ENCODE measurements at places on chromosomes 5 and 9.

GRCh38 chr9:137297966-137298365 lies 4.1 kb downstream of the NRARP start:
- ATAC-seq: no peak

GRCh38 chr5:115180165-115180709 lies 10.5 kb upstream of the TRIM36 start:
- ATAC-seq: peak; percentile 45

- ATAC-seq: no peak
These were observed 105.2 kb downstream of the WNK2 start for GRCh38 chr9:93288891-93289883.

GRCh38 chr9:89464300-89464901 lies 33.5 kb downstream of the SEMA4D start:
- no peak for ATAC-seq

- ATAC-seq: no peak
These were observed 31.2 kb downstream of the PTPN3 start for GRCh38 chr9:109466623-109467590.

GRCh38 chr5:154220625-154221024 lies 30.1 kb downstream of the GALNT10 start:
- no peak for ATAC-seq

DNA sequence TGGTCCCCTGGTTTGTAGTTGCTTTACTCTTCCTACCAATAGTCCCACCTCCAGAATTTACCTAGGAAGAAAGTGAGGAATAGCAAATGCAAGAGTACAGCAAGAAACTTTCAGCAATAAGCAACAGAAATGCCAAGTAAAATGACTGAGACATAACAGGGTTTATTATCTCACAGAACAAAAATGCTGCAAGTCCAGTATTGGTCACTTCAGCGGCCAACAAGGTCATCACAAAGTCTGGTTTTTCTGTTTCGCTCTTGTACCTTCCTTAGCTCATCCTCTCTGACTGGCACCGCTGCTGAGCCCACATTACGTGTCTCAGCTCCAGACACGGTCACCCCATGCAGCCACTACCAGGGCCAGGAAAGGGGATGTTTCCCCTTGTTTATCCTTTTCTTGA lies 82.7 kb downstream of the RFK start:
- ATAC-seq: no peak

- no peak for ATAC-seq
These were observed 747.2 kb upstream of the CHD1 start for GRCh38 chr5:99675974-99676373.

DNA sequence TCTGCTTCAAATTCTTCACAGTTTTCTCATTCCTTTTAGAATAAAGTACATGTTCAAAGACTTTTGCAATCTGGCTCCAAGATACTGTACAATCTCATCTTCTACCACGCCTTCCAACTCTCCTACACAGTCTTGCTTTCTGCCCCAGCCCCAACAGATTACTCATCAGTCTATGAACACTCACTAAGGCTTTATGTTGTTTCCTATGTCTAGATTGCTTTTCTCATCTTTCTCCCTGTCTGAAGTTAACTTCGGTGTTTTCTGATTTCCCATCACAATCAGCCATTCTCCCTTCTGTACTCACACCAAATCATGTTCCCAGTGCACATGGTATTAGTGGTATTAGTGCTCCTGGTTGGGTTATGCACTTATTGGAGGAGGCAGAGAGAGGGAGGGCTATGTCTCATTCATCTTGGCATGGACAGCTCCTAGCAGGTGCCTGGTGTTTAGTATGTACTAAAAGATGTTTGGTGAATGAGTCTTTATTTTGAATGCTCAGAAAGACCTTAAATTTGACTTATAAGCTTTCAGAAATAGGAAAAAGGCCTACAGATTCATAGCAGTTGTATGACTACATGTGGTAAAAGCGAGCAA lies 44.0 kb upstream of the ZNF608 start:
- no peak for ATAC-seq

DNA sequence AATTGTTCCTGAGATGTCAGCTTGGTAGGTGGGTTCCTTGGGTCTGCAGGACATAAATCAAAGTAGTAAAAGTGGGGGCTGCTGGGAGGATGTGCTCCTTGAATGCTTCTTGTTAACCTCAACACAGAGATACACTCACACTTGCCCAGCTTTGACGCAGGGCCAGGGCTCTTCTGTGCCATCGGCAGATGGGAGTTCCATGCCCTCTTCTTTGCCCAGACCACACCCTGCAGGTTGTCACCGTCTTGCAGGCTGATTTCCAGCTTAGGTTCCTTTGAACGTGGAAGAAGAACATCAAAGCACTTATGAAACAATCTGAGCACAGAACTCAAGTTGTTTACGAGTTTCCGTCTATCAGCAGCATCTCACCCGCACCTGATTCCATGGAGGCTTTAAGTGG lies 11.0 kb downstream of the DBH start:
- no peak for ATAC-seq

GRCh38 chr5:34045996-34046395 lies 3.0 kb upstream of the C1QTNF3 start:
- no peak for ATAC-seq

DNA sequence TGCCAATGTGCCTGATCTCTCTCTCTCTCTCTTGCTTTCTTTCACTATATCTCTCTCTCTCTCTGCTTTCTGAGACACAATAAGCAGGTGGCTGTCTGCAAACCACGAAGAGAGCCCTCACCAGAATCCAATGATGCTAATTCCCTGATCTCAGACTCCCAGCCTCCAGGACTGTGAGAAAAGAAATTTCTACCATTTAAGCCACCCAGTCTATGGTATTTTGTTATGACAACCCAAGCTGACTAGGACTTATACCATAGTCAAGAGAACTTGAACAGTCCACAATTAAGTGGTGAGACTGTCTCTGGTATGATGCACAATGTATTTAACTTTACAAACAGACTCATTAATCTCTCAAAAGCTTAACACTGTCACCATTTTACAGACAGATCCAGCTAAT lies 67.0 kb downstream of the NFIB start:
- ATAC-seq: no peak

DNA sequence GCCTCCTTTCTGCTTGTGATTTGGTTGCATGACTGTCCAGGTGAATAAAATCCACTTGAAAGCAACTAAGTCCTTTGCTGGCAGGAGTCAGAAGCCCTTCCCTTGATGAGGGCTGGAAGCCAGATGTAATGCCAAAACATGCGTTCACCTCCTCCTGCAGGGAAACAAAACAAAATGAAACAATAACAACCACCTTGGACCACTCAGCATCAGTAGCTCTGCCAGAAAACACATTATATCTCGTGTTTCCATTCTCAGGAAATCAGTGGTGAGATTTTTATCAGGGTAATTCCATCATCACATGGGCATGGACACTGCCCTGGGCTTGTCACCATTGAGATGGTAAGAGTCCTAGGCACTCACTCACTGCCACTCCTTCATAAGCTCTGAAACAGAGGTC lies 350.3 kb upstream of the ACTBL2 start:
- ATAC-seq: no peak

- no peak for ATAC-seq
These were observed 162.9 kb upstream of the DAB2 start for GRCh38 chr5:39587675-39588074.

GRCh38 chr9:126125992-126126409 lies 200.6 kb upstream of the MVB12B start:
- no peak for ATAC-seq

- no peak for ATAC-seq
These were observed 4.5 kb downstream of the POU4F3 start for GRCh38 chr5:146342882-146343865.

- no peak for ATAC-seq
These were observed 805.1 kb downstream of the NR2F1-AS1 start for GRCh38 chr5:92775711-92776615.

- no peak for ATAC-seq
These were observed 265.0 kb downstream of the GOLPH3 start for GRCh38 chr5:31909073-31909472.

Data from activated CD4-positive, CD25-positive, alpha-beta regulatory T cell treated with anti-CD3 and anti-CD28 coated beads, Interleukin-2, amount 50 U/mL, for 24 hours (primary cell).